ENCODE measurements at places on chromosomes 6 and 20.

GRCh38 chr6:124792386-124792785 is 169.9 kb upstream of the RNF217 start:
- no peak for DNase-seq

GRCh38 chr20:49701241-49701790 is 12.4 kb downstream of the B4GALT5 start:
- no peak for DNase-seq

DNA sequence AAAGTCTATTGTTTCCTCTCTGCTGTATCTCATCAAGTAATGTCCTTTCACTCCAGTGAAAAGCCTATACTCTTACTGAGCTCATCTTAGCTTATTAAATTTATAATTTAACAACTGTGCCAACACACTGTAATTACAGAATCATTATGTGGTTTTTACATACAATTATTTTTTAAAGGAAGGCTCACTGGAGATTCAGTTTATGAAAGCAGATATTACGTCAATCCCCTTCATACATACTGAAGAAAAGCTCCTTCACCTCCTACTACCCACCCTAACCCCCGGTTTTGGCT is 28.1 kb downstream of the ARHGAP18 start:
- no peak for DNase-seq

DNA sequence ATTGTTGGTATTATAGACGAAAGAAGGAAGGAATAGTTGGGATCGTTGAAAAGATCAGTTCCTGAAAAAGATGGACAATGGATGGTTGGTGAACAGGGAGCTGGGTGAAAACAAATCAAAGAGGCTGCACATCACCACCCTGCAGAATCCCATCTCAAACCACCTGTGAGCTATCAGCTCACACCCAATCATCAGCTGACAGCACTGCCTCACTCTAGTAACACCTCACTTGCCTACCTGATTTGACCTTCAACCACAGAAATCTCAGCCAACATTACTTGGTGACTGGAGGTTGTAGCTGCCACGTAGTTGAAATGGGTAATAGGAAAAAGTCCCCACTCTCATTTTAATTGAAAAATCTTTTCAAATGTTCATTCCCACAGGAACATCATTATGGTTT is 101.8 kb upstream of the DST start:
- no peak for DNase-seq

DNA sequence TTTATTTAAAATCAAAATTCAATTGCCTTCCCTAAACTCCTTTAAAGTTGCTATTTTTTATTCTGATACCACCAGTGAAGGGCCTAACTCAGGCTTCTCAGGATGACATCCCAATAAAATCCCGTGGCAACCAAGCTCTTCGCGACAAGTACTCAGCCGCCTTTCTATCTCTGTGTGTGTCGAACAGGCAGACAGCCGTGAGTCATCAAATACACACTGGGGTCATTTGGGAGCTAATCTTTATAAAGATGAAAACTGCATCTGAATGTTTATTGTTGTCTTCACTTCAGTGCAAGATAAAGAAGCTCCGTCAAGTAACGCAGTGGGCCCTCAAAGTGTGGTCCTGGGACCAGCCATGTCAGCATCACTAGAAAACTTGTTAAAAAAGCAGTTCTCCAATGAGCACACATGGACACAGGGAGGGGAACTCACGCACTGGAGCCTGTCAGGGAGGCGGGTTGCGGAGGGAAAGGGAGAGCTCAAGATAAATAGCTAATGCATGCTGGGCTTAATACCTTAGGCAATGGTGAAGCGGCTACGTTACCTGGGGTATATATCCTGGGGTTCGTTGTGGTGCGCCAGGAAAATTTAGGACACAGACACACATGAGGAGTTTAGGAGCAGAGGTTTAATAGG is 119.3 kb downstream of the RNF144B start:
- DNase-seq, result no peak

- DNase-seq, result no peak
Measured at GRCh38 chr20:15889061-15889460, 684.2 kb downstream of the KIF16B start.

DNA sequence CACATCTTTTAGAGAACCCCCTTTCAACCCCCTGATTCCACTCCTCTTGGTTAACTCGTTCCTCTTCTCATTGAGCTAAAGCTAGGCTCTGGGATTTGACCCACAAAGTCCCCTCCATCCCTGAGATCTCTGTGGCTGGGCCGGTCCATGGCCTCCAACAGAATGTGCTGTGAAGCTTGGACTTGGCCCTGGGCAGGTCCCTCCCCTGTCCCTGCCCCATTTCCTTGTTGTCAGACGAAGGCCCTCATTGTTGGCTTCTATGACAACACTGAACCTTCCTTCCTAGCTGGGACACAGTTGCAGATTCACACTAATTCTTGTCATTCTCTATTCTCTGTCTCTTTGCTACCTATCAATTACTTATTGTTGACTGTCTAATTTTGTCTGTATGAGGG is 156.1 kb downstream of the SYCP2 start:
- no peak for DNase-seq

DNA sequence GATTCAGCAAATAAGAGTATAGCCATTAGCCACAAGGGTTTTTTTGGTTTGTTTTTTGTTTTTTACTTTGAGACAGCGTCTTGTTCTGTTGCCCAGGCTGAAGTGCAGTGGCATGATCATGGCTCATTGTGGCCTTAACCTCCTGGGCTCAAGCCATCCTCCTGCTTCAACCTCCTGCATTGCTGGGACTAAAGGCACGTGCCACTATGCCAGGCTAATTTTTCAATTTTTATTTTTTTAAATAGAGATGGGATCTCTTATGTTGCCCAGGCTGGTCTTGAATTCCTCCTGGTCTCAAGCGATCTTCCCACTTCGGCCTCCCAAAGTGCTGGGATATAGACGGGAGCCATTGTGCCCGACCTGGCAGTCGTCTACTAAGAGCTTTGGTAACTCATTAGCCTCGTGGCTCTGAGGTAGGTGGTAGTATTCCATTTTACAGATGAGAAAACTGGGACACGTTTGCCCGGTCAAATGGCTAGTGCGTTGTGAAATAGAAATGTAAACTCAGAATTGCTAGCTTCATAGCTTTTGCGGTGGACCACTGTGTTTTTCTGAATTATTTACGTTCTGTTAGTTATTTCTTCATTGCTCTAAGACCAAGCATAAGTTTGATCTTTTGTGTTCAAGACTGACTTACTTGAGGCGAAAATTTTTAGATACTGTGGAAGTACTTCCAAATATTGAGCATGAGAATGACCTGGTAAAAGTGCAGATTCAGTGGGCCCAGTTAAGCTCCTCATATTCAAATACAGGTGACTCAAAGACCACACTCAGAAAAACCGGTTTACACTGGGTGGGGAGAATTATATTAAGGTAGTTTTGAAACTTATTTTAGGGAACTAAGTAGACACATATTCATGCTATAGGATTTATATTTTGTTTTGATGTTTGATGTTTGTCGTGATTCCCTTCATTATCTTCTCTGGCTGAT is 2.1 kb downstream of the PANK2 start:
- DNase-seq, result no peak

GRCh38 chr6:82283771-82284410 is 36.3 kb upstream of the IBTK start:
- no peak for DNase-seq

- peak; percentile 63 for DNase-seq
Measured at GRCh38 chr20:6704132-6704861, 63.2 kb upstream of the BMP2 start.

DNA sequence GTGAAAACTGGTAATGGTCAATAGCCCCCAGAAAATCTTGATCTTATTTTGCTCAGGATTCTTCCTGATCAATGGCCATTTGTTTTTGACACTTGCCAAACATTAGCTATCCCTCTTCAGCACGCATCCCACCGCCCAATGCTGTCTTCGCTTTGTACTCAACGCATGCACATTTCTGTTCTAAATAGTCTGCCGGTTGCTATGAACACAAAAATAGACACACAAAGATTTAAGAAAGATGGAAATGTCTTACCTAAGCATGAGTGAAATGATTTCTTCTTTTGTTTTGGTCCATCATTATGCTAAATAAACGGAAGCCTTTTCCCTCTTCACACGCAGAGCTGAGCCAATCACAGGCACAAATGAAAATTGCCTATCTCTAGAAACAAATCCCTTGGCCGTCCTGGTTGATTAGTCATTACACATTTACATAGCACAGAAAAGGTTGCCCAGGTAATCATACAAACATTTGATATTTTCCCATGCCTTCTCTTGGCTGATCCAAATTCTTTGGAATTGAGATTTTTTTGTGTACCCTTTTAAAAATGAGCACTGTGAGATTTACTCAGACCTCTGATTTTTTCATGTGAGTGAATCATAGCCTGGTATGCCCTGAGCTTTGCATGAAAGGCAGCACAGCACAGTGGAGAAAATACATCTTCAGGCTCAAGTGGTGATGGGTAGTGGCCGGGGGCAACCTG is 70.5 kb upstream of the FAM184A start:
- no peak for DNase-seq

GRCh38 chr20:50628332-50628731 is 63.0 kb downstream of the RIPOR3 start:
- DNase-seq, result no peak

- DNase-seq, result peak; percentile 55
Measured at GRCh38 chr6:6972456-6972855, 135.3 kb upstream of the RREB1 start.

- no peak for DNase-seq
Measured at GRCh38 chr6:47512872-47513271, 35.3 kb downstream of the CD2AP start.

- DNase-seq, result no peak
Measured at GRCh38 chr6:45732731-45733130, 282.9 kb downstream of the CLIC5 start.

Measured in AG09309 (cell line).